ENCODE measurements at places on chromosomes 11 and 22.
A peak's percentile ranks its signal among the peaks of the same experiment; 100 is the strongest.

DNA sequence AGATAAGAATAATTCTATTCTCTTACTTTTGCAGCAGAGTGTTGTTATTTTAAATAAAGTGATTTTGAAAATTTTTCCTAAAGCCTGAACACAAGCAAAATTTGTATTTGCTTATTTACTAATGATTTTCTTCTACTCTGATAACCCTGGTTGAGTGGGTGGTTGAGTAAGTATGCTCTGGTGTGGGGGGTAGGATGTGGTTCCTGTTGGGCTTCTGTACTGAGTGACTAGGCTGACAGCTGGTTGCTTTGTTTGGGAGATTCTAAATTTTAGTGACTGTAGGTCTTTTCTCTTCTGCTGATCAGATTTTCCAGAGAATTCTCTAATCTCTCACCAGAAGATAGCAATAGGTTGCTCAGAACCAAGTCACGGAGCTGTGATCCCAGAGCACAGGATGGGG, 61.6 kb downstream of the METTL15 start:
- ATAC-seq = no peak
- no peaks in the 10 kb centered on the region for H3K27me3 ChIP-seq
- H3K4me3 ChIP-seq = no peak overlapping the region
- H3K36me3 ChIP-seq = peaks cover 53% of the 10 kb centered on the region

GRCh38 chr11:13028322-13028721, 19.2 kb downstream of the RASSF10 start:
- no peak overlapping the region for H3K27ac ChIP-seq
- ATAC-seq = no peak
- peaks cover 9% of the 10 kb centered on the region for H3K27me3 ChIP-seq
- no peaks in the 10 kb centered on the region for H3K4me1 ChIP-seq
- H3K4me3 ChIP-seq = no peak overlapping the region

DNA sequence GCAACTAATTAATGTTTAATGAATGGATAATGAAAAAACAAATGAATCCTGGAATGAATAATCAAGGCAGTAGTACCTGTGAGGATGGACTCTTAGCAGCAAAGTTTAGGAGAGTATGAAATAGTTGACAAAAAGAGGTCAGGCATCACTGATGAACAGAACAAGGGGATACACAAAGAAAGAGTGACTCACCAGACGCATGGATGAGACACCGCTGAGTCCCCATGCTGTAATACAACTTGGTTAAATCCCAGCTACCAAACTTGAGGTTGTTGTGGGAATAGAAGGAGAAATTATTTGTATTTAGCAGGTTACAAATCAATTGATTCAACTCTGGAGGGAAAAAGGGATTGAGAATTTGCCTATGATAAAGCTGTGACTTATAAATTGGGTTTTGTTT, 976.9 kb upstream of the TENM4 start:
- no peaks in the 10 kb centered on the region for H3K4me1 ChIP-seq
- no peak for ATAC-seq
- no peak overlapping the region for H3K27ac ChIP-seq
- no peak overlapping the region for H3K4me3 ChIP-seq
- H3K27me3 ChIP-seq = no peaks in the 10 kb centered on the region

DNA sequence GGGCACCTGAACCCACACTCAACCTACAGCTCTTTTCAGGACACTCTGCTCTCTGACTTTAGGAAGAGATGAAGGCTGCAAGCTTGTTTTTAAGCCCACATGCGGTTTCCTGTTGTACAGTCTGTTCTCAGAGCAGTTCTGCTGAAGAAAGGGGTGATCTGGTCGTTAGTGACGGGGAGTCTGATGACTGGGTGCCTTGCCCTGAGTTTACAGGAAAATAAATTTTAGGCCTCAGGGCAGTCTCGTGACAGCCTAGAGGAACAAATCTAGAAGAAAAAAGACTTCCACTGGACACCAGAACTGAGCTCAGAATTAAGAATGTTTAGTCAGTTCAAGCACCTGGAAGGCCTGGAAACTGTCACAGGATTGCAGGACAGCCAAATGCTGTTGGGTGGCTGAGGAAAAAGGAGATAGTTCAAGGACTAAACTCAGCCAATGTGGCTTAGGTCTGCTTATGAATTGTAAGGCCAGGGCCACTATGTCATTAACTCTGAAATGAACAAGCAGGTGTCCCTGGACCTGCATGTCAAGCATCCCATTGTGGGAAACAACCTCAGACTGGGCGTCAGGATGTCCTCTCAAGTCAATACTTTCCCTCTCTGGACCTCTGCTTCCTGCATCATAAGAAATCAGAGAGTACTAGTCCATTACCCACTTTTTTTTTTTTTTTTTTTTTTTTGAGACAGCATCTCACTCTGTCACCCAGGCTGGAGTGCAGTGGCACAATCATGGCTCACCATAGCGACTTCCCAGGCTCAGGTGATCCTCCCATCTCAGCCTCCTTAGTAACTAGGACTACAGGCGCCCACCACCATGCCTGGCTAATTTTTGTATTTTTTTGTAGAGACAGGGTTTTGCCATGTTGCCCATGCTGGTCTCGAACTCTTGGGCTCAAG, 5.7 kb downstream of the PIK3IP1 start:
- H3K4me3 ChIP-seq = no peak overlapping the region
- H3K36me3 ChIP-seq = peaks cover 36% of the 10 kb centered on the region
- peaks cover 57% of the 10 kb centered on the region for H3K4me1 ChIP-seq
- peak; percentile 56 for ATAC-seq

GRCh38 chr22:21074102-21074715, 28.5 kb downstream of the LRRC74B start:
- H3K36me3 ChIP-seq = no peaks in the 10 kb centered on the region
- no peak for ATAC-seq
- H3K27ac ChIP-seq = no peak overlapping the region
- peaks cover 31% of the 10 kb centered on the region for H3K27me3 ChIP-seq
- no peaks in the 10 kb centered on the region for H3K4me1 ChIP-seq
- no peak overlapping the region for H3K4me3 ChIP-seq

DNA sequence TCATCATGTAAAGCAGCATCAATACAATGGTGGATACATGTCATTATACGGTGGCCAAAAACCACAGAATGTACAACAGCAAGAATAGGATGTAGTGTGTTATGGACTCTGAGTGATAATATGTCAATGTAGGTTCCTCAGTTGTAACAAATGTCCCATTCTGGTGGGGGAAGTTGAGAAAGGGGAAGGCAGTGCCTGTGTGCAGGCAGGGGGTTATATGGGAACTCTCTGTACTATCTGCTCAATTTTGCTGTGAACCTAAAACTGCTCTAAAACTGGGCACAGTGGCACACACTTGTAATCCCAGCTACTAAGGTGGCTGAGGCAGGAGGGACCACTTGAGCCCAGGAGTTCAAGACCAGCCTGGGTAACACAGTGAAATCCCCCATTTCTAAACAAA, 5.9 kb downstream of the CHKA start:
- ATAC-seq = no peak
- H3K4me1 ChIP-seq = peaks cover 28% of the 10 kb centered on the region
- H3K27me3 ChIP-seq = no peaks in the 10 kb centered on the region
- no peak overlapping the region for H3K27ac ChIP-seq
- no peak overlapping the region for H3K4me3 ChIP-seq

DNA sequence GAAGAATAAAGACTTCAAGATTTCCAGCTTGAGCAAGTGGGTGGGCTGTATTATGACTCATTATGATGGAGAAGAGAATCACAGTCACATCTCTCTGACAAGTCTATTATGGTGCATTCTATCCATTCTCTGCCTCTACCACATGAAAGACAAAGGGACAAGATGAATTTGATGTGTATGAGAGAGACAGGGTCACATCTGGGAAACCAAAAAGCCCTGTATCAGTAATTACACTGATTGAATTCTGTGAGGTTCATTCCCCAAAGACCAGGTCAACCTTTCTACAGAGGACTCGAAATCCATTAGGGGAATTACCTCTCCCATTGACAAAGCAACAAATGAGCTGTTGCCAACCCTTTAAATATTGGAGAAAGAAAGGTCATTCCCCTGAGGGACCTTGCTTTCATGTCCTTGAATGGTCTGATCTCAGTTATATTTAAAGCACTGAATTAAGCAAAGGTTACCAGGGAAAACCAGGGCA, 109.6 kb downstream of the USP35 start:
- ATAC-seq = peak; percentile 62
- H3K27ac ChIP-seq = no peak overlapping the region
- no peaks in the 10 kb centered on the region for H3K27me3 ChIP-seq
- H3K36me3 ChIP-seq = peaks cover 6% of the 10 kb centered on the region
- no peak overlapping the region for H3K4me3 ChIP-seq
- H3K4me1 ChIP-seq = peaks cover 49% of the 10 kb centered on the region

Measured in stimulated activated memory B cell treated with anti-CD40 and anti-IgM and Interleukin-4, amounts not matched to agents 10 μg/mL and 1 μg/mL and 100 μg/mL, for 72 hours (primary cell).